ENCODE measurements at places on chromosomes 6 and 20. TPM values are rescaled to one million over a fixed set of nuclear protein-coding genes. Genes with fewer than 3 reads are reported as not detected.

- DNase-seq: no peak
These were observed 552.3 kb upstream of the FLRT3 start for GRCh38 chr20:14889496-14890255.

DNA sequence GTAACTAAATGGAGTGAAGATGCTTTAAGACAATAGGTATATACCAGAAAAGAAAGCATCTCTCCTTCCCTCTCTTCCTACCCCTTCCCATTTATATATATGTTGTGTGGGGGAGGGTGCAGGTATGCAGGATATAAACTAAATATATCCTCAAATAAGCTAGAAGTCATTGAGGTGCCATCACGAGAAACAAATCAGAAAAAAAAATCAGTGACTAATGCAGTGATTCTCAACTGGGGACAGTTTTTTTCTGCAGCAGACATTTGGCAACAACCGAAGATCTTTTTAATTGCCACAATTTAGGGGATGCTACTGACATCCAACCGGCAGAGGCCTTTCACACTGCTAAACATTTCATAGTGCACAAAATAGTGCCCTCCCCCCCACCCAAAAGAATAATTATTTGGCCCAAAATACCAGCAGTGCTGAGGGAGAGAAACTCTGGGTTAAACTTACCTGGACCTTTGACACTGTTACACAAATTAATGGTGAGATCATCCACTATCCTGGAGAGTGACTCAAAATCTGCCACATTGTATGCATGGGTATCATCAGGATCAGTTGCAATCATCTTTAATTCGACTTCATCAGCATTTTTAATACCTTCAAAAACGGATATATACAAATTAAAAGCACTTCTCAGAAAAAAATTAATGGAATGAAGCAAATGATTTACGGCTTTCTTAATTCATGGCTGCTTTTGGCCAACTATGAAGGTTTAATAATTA lies 55.0 kb downstream of the COL12A1 start:
- DNase-seq: no peak

GRCh38 chr6:37512400-37513011 lies 12.8 kb upstream of the CCDC167 start:
- no peak for DNase-seq

- no peak for DNase-seq
These were observed 14.0 kb downstream of the DPPA5 start for GRCh38 chr6:73340048-73340447.

DNA sequence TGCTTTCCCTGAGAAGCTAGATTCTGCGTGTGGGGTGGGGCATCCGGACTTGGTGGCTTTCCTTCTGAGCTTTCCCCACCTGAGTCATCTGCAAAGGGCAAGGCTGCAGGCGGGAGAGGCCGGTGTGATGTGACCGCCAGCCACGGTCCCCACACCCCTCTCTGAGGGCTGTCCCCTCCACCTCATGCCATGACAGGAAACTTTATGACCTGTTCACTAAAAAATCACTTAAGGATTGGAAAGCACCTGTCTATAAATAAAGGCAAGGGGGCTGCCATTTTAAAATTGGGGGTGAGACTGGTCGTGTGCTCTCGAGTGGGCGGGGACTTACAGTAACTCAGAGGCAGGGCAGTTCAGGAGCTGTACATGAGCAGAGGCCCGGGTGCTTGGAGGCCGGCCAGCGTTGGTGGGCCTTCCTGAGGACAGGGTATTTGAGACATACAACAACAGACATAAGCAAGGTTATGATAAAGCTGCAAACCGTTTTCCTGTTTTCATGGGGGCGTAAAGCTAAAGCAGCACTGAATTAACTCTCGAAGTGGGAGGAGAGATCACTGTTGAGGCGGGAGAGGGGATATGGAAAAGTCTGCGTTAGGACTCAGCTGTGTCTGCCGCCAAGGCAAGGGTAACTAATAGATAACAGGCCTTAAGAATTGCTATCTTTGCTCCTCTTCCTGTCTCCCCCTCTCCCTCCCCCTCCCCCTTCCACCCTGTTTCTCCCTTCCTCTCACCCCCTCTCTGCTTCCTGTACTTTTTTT lies 16.1 kb upstream of the SERPINB1 start:
- no peak for DNase-seq

DNA sequence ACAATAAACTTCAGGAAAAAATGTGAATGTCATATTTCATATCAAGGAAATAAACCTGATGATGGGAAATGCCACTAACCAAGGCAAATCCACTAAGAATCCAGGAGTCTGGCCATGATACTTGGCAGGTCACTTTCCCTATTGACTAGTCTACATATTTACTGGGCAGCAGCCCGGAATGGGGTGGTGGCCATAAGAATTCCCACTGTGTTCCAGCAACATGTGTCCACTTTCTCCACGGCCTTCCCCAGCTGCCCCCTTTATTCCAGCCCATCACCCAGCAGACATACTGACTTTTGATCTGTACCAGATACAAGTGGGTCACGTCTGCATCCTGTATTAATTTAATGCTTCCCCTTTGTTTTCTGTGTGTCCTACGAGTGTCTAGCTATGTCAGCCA lies 234.5 kb upstream of the PRDM1 start:
- no peak for DNase-seq

GRCh38 chr6:151437401-151437800 lies 14.5 kb downstream of the RMND1 start:
- no peak for DNase-seq

GRCh38 chr6:169344750-169345065 lies 91.1 kb upstream of the THBS2 start:
- DNase-seq: no peak

DNA sequence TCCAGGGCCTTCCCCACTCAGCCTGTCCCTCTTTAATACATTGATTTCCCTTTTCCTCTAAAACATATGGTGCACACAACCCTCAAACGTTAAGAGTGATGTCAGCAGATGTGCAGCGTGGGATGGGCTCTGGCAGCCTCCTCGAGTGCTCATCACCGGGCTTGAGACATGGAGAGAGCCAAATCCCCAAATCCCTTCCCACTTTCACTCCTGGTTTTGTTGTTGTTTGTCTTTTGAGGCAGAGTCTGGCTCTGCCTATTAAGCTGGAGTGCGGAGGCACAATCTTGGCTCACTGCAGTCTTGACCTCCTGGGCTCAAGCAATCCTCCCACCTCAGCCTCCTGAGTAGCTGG lies 5.8 kb upstream of the PLTP start:
- no peak for DNase-seq

GRCh38 chr6:125183391-125183790 lies 29.8 kb downstream of the TPD52L1 start:
- DNase-seq: no peak

GRCh38 chr6:5782783-5783547 lies 223.8 kb downstream of the NRN1 start:
- DNase-seq: no peak

GRCh38 chr20:33910056-33910455 lies 83.7 kb upstream of the RALY start:
- no peak for DNase-seq

GRCh38 chr6:73696966-73697655 lies 1.1 kb downstream of the CD109 start:
- DNase-seq: no peak

DNA sequence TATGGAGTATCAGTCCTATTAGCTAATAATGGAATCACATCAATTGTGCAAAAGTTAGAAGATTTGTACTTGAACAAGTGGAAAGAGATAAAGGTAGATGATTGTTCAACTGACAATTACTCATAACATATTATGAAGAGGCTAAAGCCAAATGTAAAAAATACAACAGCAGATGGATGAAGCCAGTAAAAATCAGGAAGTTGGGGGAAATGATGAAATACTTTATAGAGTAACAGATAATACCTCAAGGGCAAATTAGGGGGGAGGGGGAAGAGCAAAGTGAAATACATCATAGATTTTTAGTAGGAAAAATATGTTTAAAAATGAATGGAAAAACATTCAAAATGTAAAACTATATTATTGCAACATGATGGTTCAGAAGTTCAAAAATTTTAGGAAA lies 114.0 kb downstream of the PDSS2 start:
- no peak for DNase-seq

- DNase-seq: no peak
These were observed 21.6 kb downstream of the CNKSR3 start for GRCh38 chr6:154488802-154489437.

Gene E2F1
- 2.3 TPM for total RNA-seq

Gene SS18L1
- 9.0 TPM for total RNA-seq

Gene CST1
- not detected for total RNA-seq

Gene RNASET2
- total RNA-seq: 50.6 TPM

Gene STX7
- total RNA-seq: 96.3 TPM

Gene DDX43
- total RNA-seq: 0.32 TPM

Gene EDN3
- total RNA-seq: not detected

Gene BHLHE23
- not detected for total RNA-seq

Gene PDYN
- total RNA-seq: not detected

Gene ID4
- total RNA-seq: 203 TPM

Gene WFDC5
- total RNA-seq: not detected

Gene ATXN1
- total RNA-seq: 36.0 TPM
